ENCODE measurements at places on chromosomes 7 and 10.
A peak's percentile ranks its signal among the peaks of the same experiment; 100 is the strongest.

GRCh38 chr10:116124777-116125176, 148.2 kb downstream of the GFRA1 start:
- no peak for DNase-seq

DNA sequence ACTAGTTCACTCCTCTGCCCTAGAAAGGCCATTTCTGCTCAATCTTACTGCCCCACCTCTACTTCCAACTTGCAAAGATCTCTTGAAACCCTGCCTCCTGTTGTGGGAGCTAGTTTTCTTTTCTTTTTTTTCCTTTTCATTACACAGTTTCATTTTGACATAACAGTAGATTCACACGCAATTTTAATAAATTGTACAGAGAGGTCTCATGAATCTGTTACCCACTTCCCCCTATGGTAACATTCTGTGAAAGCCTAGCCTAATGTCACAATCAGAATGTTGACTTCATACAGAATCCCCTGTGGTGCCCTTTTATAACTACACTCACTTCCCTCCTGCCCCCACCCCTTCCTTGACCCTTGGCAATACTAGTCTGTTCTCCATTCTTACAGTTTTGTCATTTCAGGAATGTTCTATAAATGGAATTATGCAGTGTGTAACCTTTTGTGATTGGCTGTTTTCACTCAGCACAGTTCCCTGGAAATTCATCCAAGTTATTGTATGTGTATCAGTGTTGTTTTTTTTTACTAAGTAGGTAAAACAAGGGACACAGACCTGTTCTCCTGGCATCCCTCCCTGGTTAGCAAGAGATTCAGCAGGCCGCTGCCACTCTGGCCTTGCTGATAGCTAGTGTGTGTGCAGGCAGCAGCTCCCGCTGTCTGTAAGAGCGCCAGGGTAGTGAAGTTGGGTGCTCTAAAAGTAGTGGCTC, 21.5 kb downstream of the CHST3 start:
- DNase-seq: no peak

DNA sequence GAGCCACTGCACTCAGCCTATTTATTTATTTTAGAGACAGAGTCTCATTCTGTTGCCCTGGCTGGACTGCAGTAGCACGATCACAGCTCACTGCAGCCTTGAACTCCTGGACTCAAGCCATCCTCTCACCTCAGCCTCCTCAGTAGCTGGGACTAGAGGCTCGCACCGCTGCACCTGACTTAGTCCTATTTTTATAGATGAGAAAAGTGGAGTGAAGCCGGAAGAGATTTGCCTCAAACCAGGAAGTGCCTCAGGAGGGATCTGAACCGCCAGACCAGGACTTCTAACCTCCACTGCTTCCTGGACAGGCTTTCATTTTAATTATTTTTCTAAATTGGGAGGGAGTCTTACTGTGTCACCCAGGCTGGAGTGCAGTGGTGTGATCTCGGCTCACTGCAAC, 17.5 kb upstream of the CLIP2 start:
- DNase-seq: no peak

- no peak for DNase-seq
Measured at GRCh38 chr7:33903791-33904680, 1.3 kb upstream of the BMPER start.

DNA sequence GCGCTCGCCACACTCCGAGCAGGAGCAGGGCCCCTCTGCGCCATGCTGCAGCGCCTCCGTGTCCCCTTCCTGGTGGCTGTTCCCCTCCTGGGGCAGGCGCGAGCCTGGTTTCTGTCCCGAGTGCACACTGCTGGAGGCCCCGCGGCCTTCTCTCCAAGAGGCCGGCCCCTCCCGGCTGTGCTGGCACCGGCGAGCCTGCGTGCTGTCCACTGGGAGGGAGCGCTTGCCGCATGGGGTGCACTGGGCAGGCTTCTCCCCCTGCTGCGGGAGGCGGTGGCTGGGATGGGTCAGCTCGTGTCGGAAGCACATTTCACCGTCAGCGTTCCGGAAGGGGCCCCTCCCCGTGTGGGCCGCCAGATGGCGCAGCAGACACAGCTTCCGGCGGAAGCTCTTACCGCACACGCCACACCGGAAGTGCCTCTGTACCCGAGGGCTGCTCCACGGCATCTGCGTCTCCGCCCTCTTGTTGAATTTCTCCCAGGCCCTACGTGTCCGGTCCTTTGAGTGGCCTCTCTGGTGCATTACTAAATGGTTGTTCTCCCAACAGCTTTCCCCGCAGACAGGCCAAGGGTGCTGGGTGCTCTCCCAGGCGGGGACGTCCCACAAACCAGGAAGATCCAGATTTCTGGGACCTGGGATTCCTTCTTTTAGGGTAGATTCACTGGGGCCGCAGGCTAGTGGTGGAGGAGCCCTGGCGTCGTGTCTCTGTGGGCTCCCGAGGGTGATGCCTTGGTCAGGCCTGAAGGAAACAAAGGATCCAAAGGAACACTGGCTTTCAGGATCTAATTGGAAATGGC, 18.7 kb downstream of the ZNF786 start:
- DNase-seq: peak; percentile 25

DNA sequence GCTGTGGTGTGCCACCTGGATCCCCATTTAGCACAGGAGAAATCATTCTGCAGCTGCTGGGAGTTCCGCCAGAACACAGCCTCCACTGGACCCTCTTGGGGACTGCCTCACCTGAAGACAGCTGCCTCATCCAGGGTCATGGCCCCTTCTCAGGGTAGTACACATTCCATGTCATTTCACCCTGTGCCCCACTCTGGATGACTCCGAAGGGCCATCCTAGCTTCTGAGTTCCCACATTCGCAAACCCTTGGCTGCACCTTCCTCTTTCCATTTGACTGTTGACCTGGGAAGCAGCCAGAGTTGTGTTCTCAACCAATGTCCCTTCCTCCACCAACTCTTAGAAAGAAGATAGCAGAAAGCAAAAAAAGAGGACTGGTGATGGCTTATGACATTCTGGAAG, 125.6 kb upstream of the TBX20 start:
- DNase-seq: no peak

DNA sequence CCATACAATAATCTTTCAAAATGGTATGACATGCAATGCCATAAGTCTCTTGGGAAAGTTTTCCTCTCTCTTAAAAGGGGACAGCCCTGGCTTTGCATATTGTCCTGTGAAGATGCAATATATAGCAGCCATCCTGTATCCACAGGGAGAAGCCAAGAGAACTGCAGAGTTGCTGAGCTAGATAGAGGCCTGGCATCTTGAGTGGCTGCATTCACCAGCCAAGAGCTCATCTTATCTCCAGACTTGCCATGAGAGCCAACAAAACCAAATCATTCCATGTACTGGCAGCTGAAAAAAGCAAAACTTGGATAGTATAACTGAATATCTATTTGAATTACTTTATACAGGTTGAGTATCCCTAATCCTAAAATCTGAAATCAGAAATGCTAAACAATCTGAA, 348.8 kb downstream of the CALN1 start:
- no peak for DNase-seq

DNA sequence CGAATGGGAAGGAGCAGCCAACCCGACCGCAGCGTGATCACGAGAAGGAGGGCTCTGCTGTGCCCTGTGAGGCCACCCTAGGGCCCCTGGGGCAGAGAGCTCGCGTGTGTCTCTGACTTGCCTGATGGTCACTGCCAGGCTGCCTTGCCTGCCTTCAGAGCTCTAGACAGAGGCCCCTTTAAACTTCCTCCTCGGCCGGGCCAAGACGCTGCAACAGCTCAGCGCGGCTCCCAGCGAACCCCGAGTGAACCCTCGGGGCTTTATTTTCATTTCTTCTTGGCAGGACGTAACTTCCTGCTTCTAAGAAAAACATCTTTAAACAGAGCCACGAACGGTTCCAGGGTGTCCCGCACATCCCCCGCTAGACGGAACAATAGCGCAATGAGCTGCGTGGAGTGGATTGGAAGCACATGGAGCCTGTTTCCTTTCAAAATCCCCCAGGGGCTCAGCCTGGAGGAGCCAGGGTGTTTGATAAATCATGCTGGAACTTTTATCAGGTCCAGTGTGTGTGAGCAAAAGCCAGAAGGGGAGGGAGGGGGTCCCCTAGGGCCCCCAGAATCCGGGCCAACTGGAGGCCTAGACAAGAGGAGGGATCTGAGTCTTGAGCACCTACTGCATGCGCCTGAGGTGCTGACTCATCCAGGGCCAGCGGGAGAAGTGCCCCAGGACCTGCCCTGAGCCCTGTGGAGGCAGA, 134.1 kb upstream of the GDF10 start:
- DNase-seq: peak; percentile 21

All from activated CD4-positive, alpha-beta T cell treated with anti-CD3 and anti-CD28 coated beads, Interleukin-2, amount 50 U/mL, for 24 hours (primary cell).